Esophagus squamous epithelium (tissue), 5 donors: ENCODE measurements at places on chromosomes 16 and 17.

GRCh38 chr17:78763561-78763960, 18.5 kb downstream of the CYTH1 start:
- no peak for DNase-seq

DNA sequence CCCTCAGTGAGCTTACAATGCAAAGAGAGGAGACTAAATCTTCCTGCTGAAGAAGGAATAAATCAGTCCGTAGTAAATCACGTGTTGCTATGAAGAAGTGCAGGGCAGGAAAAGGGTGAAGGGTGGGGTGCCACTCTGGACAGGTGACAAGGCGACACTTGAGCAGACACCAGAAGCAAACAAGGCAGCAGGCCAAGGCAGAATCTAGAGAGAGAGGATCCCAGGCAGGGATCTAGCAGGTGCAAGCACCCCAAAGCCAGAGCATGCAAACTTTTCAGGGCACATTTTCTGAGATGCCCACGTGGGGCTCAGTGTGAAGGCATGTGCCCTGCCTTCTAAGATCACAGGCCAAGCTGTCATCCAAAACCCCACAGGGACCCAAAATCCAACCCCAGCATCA, 193.3 kb downstream of the ZNF423 start:
- DNase-seq = no peak

DNA sequence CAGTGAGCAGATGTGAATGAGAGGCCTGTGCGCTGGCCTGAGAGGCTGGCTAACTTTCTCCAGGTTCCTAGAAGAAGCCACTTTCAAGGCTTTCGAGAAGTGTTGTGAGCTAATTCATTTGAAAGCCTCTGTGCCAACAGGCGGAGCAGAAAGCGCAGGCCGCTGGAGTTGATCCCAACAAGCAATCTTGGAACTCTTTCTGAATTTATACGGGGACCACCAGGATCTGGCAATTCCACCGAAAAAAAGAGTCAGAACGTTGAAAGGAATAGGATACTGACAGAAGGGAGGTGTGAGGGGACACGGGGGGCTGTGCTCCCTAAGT, 71.3 kb upstream of the METRNL start:
- DNase-seq = no peak

DNA sequence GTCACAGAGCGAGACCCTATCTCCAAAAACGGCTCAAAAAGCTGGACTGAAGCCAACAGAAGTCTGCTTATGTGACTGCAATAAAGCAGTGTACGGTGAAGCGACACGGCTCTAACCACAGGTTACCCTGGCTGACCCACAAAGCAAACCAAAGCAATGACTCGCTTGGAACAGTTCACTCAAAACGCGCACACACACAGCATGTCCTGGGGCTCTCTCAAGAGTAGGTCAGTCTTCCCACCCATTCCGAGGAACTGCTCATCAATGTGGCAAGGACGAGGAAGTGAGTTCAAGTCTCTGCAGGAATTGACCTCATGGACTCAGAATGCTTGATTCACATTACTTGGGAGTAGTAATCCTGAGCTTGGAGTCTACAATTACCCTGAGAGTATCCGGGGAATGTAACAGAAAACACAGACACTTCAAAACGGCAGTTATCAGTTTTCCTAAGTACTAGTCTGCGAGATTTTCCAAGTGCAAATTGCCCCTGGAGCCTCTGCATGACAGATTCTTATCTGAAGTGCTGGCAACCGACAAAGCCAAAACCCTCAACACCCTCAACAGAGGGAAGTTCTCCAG, 25.4 kb downstream of the PELP1 start:
- no peak for DNase-seq

GRCh38 chr16:8178271-8178670, 412.0 kb downstream of the TMEM114 start:
- no peak for DNase-seq

DNA sequence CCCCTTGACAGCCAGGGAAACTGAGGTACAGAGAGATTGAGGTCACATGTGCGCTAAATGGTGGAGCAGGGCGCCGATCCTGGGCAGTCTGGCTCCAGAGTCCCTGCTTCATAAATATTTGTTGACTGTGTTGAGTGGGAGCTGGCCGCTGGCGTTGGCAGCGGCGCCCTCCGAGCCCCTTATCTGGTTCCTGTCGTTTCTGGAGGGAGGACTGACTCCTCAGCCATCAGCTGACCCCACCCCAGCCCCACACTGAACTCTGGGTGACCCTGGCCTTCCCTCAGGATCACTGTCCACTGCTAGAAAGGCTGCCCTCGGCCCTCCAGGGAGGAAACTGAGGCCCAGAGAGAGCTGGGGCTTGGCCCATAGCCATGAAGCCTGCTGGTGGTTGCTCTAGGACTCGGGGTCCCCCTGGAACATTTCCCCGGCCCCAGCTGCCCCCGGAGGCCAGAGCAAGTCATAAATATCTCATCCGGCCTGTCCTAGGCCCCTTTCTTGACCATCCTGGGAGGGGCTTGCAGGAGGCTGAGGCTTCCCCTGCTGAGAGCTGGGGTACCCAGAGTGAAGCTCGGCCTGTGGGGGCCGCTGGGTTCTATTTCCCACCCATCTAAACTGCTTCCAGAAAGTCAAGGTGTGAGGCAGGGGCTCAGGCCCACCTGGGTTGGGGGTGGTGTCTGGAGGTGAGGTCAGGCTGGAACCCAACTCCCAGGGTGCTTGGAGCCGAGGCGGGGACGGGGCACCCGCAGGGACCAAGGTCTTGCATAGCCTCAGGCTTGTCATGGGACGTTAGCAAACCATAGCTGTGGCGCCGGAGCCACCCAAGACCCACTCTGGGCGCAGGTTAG, 51.7 kb upstream of the GSE1 start:
- DNase-seq = no peak

GRCh38 chr16:82899731-82900450, 273.1 kb downstream of the CDH13 start:
- DNase-seq = no peak

GRCh38 chr17:36623281-36623680, 21.9 kb downstream of the MRM1 start:
- no peak for DNase-seq

- DNase-seq = no peak
Measured at GRCh38 chr16:47848421-47849109, 307.2 kb downstream of the ABCC12 start.

- no peak for DNase-seq
Measured at GRCh38 chr17:58121925-58122324, 26.3 kb upstream of the OR4D1 start.

- DNase-seq = no peak
Measured at GRCh38 chr16:9837481-9837880, 344.7 kb downstream of the GRIN2A start.

- DNase-seq = no peak
Measured at GRCh38 chr17:28950017-28950751, 1.1 kb downstream of the PHF12 start.

DNA sequence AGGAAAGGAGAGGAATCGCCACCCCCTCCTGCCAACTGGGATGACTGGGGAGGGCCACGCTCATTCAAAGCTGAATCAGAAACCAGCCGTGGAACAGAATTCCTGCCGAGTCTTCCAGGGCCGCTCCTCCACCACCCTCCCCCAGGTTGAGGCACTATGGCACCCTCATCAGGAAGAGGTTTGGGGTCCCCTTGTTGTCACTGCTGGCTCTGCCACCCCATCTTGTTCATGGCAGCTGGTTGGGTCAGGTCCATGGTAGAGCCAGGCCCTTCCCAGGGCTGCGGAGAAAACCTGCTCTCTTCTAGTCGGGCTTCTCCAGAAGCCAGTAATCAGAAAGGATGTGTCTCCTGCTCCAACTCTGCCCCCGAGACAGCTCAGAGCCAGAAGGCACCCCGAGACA, 41.8 kb downstream of the KCNJ12 start:
- DNase-seq = no peak

GRCh38 chr16:24850289-24850938, 4.7 kb downstream of the SLC5A11 start:
- no peak for DNase-seq

- DNase-seq = no peak
Measured at GRCh38 chr17:43753493-43754129, 5.0 kb downstream of the SOST start.

- DNase-seq = no peak
Measured at GRCh38 chr17:807523-808294, 25.6 kb downstream of the MRM3 start.

- no peak for DNase-seq
Measured at GRCh38 chr17:56786989-56787482, 46.7 kb downstream of the C17orf67 start.

DNA sequence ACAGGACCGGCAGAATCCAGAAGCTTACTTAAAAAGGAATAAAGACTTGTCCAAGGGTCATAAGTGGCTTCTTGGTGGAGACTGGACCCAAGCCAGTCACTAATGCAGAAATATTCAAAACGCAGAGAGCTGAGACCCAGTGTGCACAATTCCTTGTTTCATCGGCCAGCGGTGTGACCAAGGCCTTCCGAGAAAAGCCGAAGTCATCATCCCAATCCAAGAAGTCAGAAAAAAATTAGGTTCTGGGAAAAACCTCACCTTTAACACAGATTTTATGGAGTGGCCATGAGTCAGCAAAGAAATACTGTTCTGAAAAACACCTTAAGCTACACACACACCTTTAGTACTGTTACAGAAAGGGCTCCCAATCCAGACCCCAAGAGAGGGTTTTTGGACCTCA, 1.0 kb upstream of the GCSH start:
- no peak for DNase-seq

- DNase-seq = no peak
Measured at GRCh38 chr16:56950051-56950450, 11.7 kb upstream of the CETP start.

DNA sequence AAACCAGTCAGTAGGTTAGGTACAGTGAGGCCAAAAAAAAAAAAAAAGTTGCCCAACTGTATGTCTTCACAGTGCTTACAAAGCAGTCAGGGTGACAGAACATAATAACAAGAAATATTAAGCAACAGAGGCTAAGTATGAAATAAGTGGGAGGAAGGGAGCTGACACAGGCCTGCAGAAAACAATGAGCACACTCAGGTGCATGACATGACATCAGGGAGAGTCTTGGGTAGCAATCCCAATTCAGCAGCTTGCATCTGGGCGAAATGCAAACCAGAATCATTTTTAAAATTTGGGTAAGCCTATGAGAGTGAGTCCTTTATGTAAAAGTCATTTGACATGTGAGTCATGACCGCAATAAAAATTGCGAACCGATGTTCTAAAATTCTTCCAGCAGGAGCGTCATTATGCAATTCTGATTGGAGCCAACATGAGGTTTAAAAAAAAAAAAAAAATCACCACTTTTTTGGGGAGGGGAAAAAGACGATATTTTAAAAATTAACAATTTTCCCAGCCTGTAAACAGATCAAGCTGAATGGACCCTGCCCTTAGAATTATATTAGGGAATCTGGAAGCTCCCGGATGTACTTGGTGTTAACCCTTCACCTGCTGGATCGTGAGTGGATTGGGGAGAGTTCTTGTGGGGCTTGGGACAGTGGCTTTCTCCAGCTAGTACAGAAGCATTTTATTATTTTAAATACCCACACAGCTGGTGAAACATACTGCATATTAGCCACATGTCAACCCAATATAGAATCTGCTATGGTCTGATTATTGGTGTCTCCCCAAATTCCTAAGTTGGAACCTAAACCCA, 127.9 kb downstream of the NPIPB5 start:
- no peak for DNase-seq

DNA sequence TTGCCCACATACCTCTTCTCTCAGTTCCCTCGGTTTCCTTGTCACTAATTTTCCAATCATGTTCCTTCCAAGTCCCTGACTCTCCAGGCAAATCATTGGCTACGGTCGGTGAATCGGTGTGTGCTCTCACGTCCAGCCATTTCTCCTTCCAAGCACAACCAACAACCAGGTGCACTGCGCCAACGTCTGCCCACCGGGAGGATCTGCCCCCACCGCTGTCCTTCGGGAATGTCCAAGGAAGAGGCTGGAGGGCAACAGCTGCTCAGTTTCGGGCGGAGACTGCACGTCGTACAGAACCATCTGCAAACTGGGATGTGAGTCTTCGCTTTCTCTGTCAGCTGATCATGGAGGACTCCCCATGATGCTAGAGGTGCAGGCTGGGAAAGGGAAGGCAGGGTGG, 8.4 kb upstream of the NXN start:
- no peak for DNase-seq

DNA sequence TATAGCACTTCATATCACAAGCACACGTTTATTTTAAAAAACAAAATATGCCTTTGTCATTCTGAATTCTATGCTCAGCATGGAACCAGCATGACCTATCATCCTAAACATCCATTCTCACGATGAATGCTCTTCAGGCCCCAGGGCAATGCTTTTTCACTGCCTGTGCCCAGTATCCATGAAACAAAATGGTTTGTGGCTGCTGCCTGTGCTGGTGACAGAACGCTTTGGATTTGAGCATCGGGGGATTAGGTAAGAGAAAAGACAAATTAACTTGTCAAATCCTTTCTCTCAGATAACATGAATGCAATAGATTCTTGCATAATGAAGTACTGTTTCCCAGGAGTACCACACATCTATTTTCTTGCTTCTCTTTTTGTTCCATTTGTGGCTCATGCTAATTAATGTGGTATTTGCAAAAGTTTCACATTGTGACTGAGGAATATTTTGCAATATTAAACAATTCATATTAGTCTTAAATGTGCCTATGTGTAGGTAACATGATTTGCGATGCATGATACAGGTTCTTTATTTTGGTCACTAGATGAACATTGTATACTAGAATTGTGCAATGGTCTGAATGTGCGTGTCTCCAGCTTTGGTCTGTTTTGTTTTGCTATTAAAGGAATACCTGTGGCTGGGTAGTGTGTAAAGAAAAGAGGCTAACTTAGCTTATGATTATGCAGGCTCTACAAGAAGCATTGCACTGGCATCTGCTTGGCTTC, 25.8 kb upstream of the SRSF1 start:
- no peak for DNase-seq

GRCh38 chr17:45640141-45640850, 143.8 kb upstream of the CRHR1 start:
- DNase-seq = no peak

DNA sequence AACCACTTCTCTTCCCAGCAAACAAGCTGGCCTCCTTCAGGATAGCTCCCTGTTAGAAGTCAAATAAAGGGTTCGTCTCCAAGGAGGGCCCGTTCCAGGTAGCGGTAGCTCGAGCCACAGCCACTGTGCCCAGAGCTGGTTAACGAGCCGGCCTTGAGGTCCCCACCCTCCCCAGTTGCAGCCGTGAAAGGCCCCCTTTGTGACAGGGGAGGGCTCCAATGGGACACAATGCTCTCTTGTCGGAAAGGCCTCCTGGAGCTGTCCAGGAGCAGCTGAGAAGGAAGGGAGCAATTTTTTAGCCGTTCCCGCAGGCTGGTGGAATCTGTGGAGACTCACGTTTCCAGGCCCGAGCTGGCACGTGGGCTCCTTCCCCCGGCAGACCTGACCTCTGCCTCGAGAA, 29.9 kb upstream of the FOXF1 start:
- DNase-seq = no peak

DNA sequence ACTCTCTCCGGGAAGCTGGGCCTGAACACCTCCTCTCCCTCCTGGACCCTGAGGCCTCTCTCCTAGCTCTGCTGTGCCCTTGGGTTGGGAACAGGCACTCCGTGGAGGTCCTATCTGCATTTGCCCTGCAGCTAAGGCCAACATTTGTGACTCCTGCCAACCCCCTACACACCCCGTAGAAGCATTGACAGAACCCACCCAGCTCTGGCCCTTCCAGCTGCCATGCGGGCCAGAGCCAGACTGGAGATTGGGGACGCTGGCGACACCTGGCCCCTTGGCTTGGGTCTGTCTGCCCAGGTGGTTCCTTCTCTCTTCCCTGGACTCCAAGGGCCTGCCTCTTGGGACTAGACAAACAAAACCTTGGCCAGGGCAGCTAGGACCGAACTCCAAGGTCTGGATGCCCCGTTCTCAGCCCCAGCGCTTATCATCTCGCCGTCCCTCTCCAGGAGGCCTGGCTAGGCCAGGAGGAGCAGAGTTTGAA, 644 bp upstream of the RHBDF2 start:
- DNase-seq = no peak

- no peak for DNase-seq
Measured at GRCh38 chr16:72291121-72291520, 119.2 kb upstream of the PMFBP1 start.
